ENCODE measurements at places on chromosomes 2 and 18.

DNA sequence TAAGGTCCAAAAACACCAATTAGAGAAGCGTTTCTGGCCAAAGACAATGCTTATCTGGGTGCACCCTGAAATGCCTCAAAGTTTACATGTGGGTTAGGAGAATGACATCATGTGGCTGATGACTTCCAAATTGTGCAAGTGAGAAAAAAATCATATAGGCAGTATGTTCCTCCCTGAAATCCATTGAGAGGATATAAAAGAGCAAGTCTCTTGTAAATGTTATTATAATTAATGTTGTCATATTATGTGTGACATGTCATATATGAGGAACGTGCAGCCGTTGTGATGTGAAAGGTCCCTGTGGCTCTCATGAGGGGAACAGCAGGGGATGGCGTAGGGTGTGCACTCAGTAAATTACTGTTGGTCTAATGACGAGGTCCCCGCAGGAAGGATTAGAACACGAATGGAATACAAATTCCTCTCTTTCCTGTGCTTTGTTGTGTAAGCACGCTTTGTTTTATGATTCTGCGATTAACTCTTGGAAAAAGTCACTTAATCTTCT lies 290.8 kb downstream of the PRKCE start:
- DNase-seq: no peak

DNA sequence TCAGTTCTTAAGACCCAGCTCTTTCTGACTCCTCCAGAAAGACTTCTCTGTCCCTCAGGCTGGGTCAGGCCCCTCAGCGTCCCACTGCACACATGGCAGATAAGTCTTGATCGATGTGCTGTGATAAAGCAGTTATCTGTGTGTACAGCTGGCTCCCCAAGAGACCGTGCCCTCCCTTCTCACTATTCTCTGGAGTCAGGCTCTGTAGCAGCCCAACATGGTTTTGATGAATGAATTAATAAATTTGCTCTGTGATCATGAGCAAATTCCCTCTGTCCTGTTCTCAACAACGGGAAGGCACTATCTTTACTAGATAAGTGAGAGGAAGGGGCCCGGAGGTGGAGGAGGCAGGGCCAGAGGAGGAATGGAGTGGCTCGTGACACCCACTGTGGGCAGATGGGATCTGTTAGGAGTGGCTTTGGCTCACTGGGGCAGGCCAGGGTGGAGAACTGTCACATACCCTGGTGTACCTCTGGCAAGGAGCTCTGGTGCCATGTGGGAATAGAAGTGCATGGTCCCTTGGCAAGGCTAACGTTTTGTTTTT lies 48.3 kb downstream of the ZFP36L2 start:
- no peak for DNase-seq

- DNase-seq: no peak
Measured at GRCh38 chr2:200494048-200494447, 15.8 kb downstream of the KCTD18 start.

GRCh38 chr2:195646424-195646823 lies 10.6 kb upstream of the SLC39A10 start:
- no peak for DNase-seq

GRCh38 chr2:166127217-166128155 lies at the start of gene SCN1A:
SCN1A (minus strand) TSS chr2:166128020; CDS start chr2:166073621, 54,399 bp downstream.
- no peak for DNase-seq

DNA sequence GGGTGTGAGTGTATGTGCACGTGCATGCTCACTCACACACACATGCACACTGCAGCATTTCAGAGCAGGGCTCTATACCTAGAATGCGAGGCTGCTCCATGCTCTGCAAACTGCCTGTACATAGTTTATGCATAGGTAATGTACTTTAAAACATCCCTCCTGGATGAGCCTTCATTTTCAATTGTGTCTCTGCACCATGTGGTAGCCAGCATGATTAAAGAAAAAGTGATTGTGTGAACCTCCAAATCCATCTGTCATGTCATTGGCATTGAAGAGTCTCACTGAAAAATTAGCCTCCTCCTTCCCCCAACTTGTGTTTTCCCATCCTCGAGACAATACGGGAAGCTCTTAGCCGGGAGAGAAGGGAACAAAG lies 120.9 kb upstream of the SPATS2L start:
- no peak for DNase-seq

- no peak for DNase-seq
Measured at GRCh38 chr2:232276084-232276732, 102.3 kb upstream of the ALPP start.

DNA sequence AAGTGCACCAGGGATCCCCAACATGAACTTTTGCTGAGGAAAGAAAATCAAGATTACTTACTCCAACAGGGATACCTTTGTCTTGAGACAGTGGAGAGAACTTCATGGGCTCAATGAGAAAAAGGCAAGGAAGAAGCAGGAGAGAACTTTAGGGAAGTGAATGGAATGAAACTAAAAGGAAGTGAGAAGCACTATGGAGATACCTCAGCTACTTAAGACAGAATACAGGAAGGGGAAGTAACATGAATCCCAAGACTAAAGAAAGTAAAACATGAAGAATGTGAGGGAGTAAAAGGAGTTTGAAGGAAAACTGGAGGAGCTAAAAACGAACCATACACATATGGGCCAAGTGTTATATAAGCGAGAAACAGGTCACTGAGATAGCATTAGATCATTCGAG lies 32.4 kb upstream of the ACTR3 start:
- DNase-seq: no peak

GRCh38 chr18:9104244-9104901 lies 1.9 kb downstream of the NDUFV2 start:
- DNase-seq: no peak

- no peak for DNase-seq
Measured at GRCh38 chr2:45984366-45984765, 312.8 kb upstream of the EPAS1 start.

GRCh38 chr2:143160732-143161707 lies 31.8 kb downstream of the ARHGAP15 start:
- no peak for DNase-seq

GRCh38 chr18:59718108-59718463 lies 20.9 kb upstream of the CCBE1 start:
- DNase-seq: peak; percentile 94

GRCh38 chr2:70505613-70506391 lies 47.8 kb downstream of the TGFA start:
- no peak for DNase-seq

DNA sequence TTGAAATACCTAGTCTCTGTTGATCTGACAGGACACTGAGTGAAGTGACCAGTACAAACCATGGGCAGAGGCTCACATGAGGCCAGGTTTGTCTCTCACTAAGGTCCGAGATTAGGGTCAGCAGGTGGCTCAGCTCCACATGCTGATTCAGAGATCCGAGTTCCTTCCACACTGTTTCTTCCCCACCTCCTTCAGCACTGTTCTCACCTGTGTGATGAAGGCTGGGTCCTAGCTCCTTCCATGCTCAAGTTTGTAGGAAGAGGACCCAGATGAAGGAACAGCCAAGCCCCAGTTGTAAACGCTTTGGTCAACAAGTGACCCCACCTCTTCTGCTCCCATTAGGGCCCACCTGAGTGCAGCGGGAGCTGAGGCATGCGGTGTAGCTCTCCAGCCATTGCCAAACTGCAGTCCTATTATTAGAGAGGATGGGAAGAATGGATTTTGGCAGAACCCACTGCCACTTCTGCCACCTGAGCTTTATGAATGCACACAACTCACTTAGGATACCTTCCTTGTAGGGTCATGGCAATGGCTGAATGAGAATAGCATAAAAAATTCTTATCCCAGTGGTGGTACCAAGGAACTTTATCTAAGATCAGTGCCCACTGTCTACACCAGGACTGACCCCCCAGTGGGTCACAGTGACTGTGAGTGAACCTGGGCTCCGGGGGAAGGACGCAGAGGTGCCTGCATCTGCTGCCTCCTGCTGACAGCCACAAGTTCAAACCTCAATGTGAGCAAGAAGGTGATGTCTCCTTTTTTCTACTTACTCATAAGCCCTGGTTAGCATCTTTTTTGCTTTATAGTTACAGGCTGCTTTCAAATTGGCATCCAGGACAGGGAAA lies 324.8 kb upstream of the HS6ST1 start:
- DNase-seq: no peak
